ENCODE measurements at places on chromosomes 5 and 9. TPM values are rescaled to one million over a fixed set of nuclear protein-coding genes. Genes with fewer than 3 reads are reported as not detected.
A peak's percentile ranks its signal among the peaks of the same experiment; 100 is the strongest.

DNA sequence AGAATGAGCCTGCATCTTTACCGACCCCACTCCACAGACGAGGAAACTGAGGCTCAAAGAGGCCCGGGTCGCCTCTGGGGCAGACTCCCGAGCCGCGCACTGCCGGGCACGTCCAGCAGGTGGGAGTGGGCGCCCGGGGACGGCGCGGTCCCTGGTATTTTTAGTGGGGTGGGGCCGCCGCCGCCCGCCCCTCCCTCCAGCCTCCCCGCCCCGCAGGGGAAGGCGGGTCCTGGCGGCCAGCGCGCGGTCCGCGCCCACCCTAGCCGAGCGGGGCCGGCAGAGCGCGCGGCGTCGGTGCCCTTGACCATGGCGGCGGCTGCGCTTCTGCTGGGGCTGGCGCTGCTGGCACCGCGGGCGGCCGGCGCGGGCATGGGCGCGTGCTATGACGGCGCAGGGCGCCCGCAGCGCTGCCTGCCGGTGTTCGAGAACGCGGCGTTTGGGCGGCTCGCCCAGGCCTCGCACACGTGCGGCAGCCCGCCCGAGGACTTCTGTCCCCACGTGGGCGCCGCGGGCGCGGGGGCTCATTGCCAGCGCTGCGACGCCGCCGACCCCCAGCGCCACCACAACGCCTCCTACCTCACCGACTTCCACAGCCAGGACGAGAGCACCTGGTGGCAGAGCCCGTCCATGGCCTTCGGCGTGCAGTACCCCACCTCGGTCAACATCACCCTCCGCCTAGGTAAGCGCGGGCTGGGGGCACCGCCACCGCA, at the start of gene LAMC3:
Gene LAMC3 (plus strand): TSS at position 266 of the 710 bp plus-strand sequence. CDS start 41 bp downstream, at position 307.
- DNase-seq, result no peak

DNA sequence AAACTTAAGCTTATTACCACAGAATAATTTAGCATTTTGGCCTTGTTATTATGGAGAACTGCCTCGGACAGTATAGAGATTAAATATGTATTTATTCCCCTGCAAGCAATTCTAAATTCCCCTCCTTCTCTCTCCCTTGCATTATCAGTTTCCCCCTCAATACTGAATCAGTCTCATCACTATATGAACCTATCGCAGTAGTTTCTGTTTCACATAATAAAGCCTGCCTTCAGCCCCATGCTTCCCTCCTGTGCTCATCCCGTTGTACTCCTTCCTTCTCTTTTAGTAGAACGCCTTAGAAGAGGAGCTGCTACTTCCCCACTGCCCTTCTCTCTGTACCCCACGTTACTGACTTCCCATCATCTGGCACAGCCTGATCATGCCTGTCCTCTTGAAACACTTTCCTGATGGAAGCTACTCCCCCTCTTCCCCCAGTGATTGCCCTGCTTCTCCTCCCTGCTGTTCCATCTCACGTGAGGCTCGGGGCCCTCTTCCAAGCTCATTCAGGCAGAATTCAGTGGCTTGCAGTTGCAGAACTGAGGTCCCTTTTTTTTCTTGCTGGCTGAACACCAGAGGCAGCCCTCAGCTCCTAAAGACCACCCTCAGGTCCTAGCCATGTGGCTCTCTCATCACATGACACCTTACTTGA, 93.4 kb downstream of the PPIC start:
- no peak for DNase-seq

- DNase-seq, result peak; percentile 88
Measured at GRCh38 chr5:173016598-173017046, 33.1 kb downstream of the ATP6V0E1 start.

The SAXO1 gene
- not detected for total RNA-seq

The AHRR gene
- 4.5 TPM for total RNA-seq

The ARL10 gene
- 6.0 TPM for total RNA-seq

Measured in dermis microvascular lymphatic vessel endothelial cell (primary cell).